SK-N-DZ (cell line): ENCODE measurements at places on chromosomes 6 and 20.

GRCh38 chr6:122323361-122323760 is 76.1 kb upstream of the HSF2 start:
- no peak for DNase-seq

GRCh38 chr6:23441808-23442461 is 684.1 kb upstream of the NRSN1 start:
- no peak for DNase-seq

GRCh38 chr20:47684306-47685080 is 100.8 kb downstream of the SULF2 start:
- DNase-seq = no peak

- DNase-seq = no peak
Observed at GRCh38 chr6:139686308-139686707, 311.9 kb upstream of the CITED2 start.

DNA sequence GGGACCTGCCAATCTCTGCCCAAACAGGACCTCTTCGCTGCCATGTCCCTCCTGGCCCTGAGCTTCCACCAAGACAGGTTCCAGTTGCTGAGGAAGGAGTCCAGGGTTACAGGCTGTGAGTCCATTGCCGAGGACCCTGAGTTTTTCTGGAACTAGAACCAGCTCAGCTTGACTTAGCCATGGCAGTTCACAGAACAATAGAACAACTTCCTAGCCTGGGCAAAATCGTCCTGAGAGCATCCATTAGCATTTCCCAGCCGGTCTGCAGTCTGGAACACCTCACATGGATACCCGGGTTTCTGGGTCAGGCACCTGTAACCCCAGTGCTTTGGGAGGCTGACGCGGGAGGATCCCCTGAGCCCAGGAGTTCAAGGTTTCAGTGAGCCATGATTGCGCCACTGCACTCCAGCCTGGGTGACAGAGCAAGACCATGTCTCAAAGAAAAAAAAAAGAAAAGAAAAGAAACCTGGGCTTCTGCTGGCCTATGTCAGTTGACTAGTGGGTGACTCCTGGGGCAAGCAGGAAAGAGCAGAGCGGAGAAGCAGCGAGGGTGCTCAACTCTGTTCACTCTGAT is 90.3 kb downstream of the TCP11 start:
- DNase-seq = no peak

DNA sequence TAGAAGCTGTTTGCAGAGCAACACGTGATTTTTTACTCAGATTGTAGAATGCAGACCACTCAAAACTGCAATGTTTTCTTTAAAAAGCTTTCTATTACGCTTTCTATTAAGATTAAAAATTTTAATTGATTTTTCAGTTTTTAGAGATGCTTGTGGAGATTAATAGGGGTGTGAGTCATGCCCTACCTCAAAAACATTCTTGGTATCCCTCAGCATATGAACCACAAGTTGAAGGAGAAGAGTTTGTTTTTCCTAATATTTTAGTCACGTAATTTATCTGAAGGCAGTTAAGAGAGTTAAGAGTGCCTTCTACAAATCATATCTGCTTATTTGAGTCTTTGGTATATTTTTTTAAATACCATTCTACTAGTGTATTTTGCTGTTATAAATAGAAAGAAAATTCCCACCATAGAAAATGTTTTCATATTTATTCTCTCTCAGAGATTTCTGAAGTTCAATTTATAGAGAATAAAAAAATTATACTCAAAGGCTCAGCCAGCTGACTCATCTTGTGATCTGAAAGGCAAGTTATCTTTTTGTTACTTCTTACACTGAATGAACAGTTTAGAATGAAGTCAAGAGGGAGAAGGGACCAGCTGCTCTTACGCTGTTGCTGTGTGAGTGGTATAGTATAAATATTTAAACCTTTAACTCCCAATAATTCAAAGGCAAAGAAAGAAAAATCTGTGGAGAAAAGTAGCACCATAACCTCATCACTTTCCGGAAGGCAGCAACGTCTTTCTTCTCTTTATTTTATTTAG is 7.6 kb downstream of the RIPOR2 start:
- no peak for DNase-seq

- DNase-seq = no peak
Observed at GRCh38 chr6:52325695-52326471, 36.1 kb upstream of the PAQR8 start.

DNA sequence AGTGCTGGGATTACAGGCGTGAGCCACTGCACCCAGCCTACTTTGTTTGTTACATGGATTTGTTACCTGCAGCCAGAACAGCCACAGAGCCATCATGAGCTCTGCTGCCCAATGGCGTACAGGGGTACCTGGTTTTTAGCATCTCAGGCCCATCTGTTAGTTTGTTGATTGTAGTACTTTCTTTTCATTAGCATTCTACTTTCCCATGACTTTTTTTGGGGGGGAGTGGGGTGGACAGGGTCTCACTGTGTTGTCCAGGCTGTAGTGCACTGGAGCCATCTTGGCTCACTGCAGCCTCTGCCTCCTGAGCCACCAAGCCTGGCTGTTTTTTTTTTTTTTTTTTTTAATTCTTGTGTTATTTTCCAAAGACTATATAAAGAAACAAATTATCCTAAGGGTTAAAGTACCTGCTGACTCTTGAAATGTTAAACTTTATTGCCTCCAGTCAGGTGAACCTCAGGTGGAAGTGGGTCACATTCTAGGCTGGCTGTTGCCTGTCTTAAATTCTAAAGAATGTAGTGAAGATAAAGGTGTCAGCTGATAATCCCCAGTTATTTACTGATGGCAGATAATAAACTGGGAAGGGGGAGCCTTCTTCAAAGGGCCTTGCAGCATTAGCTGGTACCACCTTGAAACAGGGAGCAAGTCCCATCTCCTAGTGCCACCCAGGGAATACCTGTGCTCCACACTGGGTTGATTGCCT is 15.2 kb downstream of the NEU1 start:
- DNase-seq = no peak

GRCh38 chr6:127869183-127869582 is 31.7 kb downstream of the THEMIS start:
- no peak for DNase-seq

DNA sequence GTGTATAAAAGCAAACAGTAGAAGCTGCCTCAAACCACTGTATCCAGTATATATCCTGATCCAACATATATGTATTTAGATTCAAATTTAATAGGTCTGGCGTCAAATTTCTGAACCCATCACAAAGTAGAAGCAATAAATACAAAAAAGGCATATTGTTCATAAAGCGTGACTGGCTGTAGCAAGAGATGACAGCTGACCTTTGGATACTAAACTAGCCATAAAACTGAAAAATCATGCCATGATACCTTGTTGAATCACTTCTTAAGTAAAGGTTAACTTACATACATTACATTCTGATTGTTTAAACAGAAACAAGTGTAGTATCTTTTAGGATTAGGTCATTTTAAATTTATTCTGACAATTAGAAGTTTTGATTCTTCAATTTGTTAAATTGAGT is 372.0 kb upstream of the FLRT3 start:
- no peak for DNase-seq

DNA sequence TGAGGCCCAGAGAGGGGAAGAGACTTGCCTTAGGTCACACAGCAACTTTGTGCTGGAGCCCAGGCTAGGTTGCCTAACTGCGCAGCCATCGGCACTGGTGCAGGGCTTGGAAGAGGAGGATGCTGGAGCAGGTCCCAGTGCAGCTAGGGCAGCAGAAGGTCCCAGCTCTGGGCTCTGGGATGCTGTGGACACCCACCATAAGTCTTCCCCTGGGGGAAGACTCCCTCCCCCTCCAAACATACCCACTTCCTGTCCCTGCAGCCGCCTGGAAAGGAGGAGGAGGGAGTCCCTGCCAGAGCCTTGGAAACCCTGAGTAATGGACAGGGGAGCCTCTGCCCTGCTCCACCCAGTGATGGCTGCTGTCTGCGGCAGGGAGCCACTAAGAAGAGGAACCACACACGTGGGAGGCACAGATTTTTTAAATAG is 93.6 kb downstream of the NCR2 start:
- DNase-seq = no peak

DNA sequence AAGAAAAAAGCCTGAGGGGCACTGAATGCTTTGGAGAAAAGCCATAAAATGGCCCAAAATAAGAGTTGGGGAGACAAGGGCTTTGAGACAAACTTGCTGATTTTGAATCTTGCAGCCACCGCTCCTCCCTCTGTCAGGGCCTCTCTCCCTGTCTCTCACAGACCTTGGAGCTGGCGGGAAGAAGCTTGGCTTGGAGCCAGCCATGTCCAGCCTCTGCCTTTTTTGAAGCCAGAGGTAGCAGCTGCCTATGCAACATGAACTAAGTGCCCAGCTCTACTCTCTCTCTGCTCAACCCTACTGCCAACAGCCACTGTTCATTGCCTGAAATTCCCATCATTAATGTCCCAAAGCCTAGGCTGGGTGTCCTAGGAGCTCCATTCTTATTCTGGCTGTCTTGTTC is 63.7 kb upstream of the CTNNBL1 start:
- DNase-seq = peak; percentile 77

DNA sequence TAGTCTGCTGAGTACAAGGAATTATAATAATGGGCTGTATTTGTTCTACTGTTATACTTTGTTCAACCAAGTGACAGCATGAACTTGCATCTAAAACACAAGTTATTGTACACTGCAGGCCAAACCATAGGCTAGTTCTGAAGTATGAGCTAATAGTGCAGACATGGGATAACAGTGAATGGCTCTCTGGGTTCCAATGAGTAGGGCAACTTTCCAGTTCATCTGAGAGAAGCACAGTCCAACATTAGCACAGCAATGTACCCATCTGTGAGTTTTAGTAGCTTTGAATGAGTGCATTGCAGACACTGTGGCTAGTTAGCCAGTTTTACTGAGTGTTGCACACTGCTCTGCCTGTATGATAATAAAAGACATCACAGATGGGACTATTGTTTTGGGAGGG is 56.5 kb upstream of the FUT9 start:
- DNase-seq = no peak

DNA sequence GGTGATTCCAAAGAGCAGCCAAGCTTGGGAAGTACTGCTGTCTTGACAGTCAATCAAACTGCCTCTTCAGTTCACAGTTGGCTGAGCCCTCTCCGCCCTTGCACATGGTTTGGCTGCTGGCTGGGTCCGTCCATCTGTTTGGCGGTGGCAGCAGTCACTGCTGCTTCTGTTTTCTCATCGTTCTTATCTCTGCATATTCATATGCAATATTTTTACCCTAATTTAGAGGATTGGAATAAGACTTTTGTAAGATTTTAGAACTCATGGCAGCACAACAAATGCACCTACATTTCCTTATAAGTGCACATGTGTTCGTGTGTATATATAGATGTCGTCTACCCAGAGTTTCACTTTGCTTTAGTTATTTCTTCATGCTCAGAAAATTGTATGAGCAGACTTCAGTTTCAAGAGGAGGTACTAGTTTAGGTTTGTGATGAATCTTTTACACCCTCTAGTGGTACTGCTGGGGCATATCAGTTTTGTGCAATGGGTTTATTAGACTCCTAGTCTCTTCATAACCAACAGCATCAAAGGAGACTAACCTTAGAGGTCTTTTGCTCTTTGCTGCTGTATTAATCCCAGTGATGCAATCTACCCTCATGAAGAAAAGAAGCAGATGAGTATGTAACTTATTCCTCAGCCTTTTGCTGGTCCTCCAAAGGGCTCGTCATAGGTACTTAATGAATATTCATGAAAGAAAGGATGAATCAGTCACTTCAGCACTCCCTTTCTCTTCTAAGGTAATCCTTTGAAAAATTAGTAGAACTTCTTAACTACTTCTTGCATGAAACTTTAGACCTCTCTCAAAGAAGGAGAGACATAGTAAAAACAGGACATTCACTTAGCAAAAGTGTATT is 44.3 kb downstream of the KHDC1L start:
- peak; percentile 76 for DNase-seq

- DNase-seq = no peak
Observed at GRCh38 chr20:44772636-44773035, 27.0 kb downstream of the KCNK15 start.

- DNase-seq = no peak
Observed at GRCh38 chr6:2630891-2631571, 119.7 kb downstream of the MYLK4 start.

DNA sequence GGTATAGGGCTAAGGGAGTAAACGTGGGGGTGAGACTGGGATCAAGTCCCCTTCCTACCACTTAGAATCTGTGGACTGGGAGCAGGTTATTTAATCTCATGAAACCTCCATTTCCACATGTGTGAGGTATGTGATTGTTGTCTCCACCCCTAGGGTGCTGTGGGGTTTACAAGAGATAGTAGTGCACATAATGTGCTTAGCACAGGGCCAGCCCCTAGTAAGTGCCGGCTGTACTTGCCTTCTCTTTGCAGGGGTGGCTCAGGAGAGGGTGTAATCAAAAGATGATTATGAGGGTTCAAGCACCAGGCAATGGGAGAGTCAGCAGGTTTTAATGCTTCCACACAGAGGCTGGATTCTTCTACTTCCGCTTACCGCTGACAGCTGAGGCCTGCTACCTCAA is 6.9 kb downstream of the NT5E start:
- DNase-seq = no peak

- no peak for DNase-seq
Observed at GRCh38 chr6:44102527-44102926, 24.7 kb downstream of the MRPL14 start.

- no peak for DNase-seq
Observed at GRCh38 chr6:116695401-116695800, 14.4 kb downstream of the KPNA5 start.

DNA sequence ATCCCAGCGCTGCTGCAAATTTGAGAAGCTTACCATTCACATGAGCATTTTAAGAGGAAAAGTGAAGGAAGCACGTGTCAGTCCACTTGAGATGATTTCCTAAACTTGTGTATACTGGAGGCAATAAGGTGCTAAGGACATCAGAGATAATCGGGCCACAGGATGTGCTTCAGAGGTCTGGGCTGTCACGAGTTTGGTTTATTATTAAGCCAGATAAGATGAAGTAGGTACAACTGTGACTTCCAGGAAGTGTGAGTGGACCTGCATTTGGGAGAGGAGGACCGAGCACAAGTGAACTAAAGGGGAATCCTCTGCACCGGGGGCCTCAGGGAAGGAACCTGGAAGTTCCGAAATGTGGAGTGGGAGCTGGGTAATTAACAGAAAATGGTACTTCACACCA is 1.4 kb downstream of the SAMD5 start:
- no peak for DNase-seq

DNA sequence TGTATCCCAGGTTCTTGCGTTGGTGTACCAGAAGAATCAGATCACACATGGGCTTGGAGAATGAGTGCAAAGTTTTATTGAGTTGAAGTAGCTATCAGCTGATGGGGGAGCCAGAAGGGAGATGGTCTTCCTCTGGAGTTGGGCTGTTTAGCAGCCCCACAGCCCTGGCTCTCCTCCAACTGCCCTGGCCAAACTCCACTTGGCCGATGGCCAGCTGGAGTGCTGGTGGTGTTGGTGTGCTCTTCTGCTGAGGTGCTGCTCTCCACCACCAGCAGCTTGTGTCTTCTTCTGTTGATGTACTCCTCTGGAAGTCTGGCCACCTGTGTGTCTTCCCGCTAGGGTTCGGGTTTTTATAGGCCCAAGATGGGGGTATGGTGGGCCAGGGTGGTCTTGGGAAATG is 172.8 kb downstream of the TINAG start:
- DNase-seq = no peak
